Stimulated activated naive CD4-positive, alpha-beta T cell treated with Interleukin-2 at 50 U/mL for 16 hours (primary cell): ENCODE measurements at places on chromosomes 6 and 20.

- DNase-seq: no peak
Observed at GRCh38 chr6:164753517-164753916, 555.9 kb downstream of the C6orf118 start.

DNA sequence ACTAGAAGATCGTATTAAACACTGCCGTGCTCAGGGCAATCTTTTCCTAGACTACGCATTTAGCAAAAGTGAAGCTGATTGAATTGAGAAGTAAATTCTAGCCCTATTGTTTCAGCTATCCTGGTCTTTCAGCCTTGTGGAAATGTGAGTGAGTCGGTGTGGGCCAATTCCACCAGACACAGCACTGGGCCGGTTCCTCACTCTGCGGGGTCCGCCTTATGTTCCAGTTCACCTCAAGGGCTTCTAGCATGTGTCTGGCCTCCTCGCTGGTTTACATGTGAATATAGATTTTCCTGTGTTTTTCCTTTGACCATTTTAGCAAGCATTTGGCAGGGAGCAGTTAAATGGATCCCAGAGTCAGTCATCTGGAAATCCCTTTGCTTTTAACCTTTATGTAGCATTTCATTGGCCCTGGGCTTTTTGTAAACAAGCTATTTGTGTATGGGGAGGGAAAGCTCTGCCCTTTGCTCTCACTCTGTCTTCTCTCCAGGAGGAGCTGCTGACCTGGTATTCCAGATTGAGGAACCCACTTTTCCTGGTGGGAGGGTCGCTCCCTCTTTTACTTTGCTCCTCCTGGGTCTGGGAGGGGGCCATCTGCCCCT, 12.4 kb upstream of the GTSF1L start:
- no peak for DNase-seq

- DNase-seq: no peak
Observed at GRCh38 chr6:44733868-44734267, 346.4 kb downstream of the CDC5L start.

- DNase-seq: no peak
Observed at GRCh38 chr6:152146385-152146784, 338.9 kb downstream of the ESR1 start.

GRCh38 chr20:2358006-2358405, 22.7 kb upstream of the TGM6 start:
- DNase-seq: no peak

- DNase-seq: no peak
Observed at GRCh38 chr6:6701864-6702263, 113.3 kb downstream of the LY86 start.

- no peak for DNase-seq
Observed at GRCh38 chr6:147281895-147282565, 77.8 kb downstream of the STXBP5 start.

GRCh38 chr6:167851370-167851952, 24.8 kb downstream of the AFDN start:
- DNase-seq: no peak

GRCh38 chr20:32752458-32753250, 9.4 kb upstream of the COMMD7 start:
- DNase-seq: no peak

DNA sequence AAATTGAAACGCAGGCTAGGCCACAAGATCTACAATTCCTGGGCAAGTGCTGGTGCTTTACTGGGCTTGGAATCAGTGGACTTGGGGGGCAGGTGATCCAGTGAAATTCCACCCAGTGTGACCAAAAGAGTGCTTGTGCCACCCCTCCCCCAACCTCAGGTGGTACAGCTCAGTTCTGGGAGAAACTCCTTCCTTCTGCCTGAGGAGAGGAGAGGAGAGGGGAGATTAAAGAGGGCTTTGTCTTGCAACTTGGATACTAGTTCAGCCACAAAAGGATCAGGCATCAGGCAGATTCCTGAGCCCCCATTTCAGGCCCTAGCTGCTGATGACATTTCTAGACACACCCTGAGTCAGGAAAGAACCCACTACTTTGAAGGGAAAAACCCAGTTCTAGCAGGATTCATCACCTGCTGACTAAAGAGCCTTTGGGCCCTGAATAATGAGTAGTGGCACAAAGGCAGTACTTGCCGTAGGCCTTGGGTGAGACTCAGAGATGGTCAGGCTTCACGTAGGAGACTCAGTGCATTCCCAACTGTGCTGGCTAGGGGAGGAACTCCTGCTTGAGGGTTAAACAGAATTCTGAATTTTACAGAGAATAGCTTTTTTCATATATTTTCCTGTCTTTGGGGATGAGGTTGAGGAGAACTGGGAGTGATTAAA, 446.7 kb downstream of the BMP2 start:
- DNase-seq: no peak

DNA sequence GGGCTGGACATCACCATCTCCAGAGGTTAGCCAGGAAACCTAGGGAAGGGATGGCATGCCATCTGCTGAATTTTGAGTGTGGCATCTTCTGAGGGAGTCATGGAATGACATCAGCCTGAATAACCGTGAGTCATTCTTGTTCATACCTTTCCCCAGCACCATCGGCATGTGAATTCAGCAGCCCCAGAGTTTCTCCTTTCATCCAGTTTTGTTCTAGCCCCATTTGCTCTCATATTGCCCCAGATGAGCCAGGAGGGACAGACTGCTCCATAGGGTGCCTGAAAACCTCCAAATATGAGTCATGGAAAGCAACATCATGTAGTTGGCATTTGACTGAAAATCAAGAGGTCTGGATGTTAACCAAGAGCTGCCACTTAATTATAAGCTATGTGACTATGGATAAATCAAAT, 219.2 kb upstream of the SGK1 start:
- no peak for DNase-seq

DNA sequence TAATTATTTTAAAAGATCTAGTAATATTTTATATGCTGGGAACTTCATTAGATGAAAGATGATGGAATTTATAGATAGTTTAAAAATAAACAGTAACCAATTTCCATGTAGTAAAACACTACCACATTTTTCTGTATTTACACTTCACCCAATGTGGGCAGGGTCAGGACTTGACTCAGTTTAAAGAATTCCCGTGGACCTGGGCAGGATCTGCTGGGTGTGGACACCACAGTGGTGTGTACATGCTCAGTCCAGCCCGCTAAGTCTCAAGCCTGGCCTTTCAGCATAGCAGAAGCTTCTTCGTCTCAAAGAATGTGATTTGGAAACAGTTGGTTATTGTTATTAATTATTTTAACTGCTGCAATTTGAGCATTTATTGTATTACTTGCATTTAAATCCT, 364.2 kb downstream of the SYNE1 start:
- DNase-seq: no peak

DNA sequence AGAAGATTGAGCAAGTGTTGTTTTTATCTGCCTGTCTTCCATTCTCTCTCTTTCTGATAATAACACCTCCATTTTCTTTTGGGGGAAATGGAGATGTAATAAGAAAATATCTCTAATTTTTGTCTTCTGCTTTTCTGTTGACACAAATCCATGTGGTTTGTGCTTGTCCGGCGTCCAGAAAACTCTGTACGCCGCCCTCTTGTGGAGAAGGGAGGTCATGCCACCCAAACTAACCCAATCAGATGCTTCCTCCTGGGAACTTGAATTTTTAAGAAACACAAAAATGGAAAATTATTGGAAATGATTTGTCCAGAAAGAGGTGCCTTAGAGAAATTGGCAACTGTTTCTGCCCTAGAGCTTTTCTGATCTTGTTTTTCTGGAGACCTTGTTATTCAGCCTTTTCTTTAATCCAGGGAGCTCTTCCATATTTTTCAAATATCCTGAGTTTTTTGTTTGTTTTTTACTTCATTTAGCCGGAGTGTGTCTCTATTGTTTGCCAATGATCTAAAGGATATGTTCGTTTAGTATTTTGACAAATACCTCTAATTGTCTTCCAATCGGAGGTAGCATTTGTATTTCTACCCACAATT, 17.8 kb upstream of the FNDC1 start:
- DNase-seq: peak; percentile 19

DNA sequence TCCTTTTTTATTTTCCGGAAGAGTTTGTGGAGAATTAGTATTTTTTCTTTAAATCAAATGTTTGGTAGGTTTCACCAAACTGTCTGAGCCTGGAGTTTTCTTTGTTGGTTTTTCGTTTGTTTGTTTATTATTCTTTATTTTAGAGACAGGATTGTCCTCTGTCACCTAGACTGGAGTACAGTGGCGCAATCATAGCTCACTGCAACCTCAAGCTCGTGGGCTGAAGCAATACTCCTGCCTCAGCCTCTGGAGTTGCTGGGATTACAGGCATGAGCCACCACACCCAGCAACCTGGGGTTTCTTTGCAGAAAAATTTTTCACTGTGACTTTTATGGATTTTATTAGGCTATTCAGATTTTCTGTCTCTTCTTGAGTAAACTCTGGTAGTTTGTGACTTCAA, 120.2 kb upstream of the LOC128125822 start:
- no peak for DNase-seq

- no peak for DNase-seq
Observed at GRCh38 chr6:169846286-169847056, 95.0 kb downstream of the ERMARD start.

DNA sequence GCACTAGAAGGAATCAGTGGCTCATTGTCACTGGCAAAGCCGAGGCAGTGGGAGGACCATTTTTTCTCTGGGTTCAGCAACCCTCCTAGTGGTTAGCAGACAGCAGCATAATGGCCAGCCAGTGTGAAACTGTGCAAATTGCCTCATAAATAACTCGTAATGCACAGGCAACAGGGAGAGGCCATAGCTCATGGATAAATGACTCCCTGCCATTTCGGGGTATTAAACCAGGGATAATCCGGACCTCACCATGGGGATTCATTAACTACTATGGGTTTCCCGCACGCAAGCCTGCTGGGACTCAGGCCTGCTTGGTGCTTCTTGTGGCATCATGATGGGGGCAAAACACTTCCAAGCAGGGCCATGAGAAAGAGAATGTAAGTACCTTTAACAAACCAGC, 158.2 kb upstream of the CHD6 start:
- DNase-seq: no peak

GRCh38 chr20:60528141-60528540, 569.9 kb downstream of the CDH26 start:
- no peak for DNase-seq

DNA sequence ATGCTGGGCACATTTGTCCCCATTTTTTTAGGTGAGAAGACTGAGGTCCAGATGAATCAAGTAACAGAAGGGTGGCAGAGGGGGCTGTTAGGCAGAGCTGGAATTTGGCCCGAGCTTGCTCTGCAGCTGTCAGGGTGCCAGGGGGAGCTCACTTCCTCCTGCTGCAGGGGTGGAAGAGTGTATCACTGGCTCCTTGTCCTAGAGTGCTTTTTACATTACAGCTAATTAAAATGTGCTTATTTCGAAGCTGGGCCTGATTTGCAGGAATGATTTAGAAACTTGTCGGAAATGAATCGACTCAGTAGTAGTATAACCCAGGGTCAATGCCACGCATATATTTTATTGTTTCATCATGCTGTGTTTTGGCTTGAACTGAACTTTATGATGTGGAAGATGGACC, 11.1 kb downstream of the TOX2 start:
- no peak for DNase-seq

DNA sequence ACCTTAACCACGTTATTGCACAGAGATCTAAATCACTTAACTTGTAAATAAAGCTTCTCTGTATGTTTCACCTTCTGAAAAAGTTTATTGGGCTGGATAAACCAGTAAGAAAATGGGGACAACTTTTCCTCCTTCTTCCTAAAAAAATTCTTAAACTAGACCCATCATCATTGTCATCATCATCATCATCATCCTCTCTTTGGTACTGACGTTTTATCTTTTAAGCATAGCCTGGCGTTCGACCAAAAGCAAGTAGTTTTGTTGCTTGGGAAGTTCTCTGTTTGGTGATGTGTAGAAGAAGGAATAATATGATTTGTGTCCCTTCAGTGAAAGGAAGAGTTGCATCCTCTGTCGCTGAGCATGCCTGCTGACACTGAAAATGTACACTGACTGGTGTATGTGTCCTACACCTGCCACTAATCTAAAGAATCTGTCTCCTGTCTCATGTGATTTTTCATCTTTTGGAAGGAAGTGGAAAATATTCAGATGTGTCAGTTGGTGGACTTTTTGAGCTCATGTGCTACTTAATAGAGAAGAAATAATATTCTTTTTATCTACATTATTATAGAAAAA, 2.5 kb downstream of the CLVS2 start:
- DNase-seq: no peak

- no peak for DNase-seq
Observed at GRCh38 chr20:10502098-10502526, 67.0 kb downstream of the SLX4IP start.

GRCh38 chr6:35092362-35093117, 48.6 kb downstream of the TCP11 start:
- no peak for DNase-seq

- DNase-seq: no peak
Observed at GRCh38 chr6:74574794-74575193, 631.1 kb downstream of the COL12A1 start.

GRCh38 chr20:46588532-46589511, 38.4 kb upstream of the OCSTAMP start:
- no peak for DNase-seq

- no peak for DNase-seq
Observed at GRCh38 chr6:11607383-11607782, 69.8 kb downstream of the TMEM170B start.

- DNase-seq: no peak
Observed at GRCh38 chr6:73854998-73855718, 159.2 kb downstream of the CD109 start.

DNA sequence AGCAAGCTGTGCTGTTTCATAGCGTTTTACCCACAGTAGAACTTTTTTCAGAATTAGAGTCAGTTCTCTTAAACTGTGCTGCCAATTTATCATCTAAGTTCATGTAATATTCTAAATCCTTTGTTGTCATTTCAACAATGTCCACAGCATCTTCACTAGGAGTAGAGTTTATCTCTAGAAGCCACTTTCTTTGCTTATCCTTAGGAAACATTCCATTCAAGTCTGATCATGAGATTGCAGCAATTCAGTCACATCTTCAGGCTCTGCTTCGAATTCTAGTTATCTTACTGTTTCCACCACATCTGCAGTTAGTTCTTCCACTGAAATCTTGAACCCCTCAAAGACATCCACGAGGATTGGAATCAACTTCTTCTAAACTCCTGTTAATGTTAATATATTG, 12.5 kb downstream of the CTNNBL1 start:
- DNase-seq: no peak

- no peak for DNase-seq
Observed at GRCh38 chr20:58695895-58696375, 3.3 kb downstream of the NPEPL1 start.

GRCh38 chr20:25271486-25272222, 23.8 kb downstream of the PYGB start:
- no peak for DNase-seq

DNA sequence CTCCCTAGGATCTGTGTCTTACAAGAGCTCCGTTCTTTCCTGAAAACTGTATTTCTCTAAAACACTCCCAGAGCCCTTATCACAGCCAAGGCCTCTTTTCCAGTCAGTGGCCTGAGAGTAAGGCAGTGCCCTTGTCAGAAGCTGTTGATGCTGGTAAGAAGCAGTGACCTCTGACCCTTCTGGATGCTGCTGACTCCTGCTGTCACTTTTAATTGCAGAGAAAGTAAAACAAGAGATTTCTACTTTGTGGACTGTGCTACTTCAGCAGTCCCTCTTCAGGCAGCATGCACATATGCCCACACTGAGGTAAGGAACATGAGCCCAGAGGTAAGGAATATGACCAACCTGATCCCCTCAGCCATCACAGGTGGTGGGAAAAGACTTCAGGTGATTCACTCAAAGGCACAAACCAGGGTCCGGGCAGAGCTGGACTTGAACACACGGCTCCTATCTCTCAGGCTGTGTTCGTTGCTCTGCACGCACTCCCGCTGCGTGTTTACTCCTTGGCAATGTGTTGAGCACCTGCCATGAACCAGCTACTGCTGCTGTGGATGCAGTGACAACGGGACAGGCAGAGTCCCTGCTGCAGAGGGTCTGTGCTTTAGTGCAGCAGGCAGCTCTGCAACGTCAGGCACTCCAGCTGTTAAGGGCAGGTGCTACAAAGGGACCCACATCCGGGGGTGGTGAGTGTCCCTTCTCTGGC, 201.9 kb upstream of the CST7 start:
- no peak for DNase-seq
